ENCODE measurements at places on chromosomes 3 and 15.

DNA sequence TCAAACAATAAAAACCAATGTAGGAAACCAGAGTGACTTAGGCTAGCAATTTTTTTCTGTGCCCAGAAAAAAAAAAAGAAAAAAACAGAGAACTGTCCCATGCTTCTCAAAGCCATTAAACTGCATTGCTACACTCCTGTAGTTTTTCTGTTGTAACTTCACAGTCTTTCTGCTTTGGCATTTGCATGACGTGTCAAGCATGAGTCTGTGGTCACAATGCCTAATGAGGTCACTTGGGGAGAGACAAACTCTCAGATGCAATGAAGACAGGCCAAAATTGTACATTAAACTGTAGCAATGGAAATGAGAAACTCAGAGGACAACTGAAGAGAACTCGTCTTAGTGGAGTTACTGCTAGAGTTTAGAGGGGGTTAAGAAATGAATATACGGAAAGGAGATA lies 30.8 kb downstream of the CCDC80 start:
- no peak for DNase-seq

- no peak for DNase-seq
Observed at GRCh38 chr3:191531434-191531972, 70.5 kb downstream of the PYDC2 start.

DNA sequence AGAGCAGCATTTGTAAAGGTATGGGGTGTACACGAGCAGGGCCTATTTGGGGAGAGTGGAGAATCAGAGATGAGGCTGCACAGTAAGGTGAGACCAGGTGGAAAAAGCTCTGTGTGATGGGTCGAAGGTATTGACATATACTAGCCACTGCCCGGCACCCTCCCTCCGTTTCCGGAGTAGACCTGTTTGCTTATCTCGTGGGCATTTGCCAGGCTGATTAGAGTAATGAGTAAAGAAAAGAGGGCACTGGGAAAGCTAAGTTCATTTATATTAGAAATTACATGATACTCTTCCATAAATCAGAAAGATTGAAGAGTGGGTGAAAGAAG lies 46.2 kb upstream of the ATG7 start:
- no peak for DNase-seq

DNA sequence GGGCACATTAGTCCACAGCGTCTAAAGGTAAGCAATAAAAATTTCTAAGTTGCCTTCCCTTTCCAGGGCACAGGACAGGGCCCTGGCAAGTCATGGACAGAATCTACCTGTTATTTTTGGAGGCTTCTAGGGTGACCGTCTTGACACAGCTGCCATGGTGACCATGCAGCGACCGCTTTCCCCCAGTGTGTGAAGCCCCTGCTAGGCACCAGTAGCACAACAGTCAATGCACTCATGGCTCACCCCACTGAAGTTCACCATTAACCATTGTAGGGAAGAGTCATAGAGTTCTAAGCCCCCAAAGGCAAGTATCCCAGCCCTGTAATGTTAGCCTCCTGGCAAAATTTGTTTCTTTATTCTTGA lies 43.8 kb upstream of the SLCO2A1 start:
- DNase-seq = no peak

DNA sequence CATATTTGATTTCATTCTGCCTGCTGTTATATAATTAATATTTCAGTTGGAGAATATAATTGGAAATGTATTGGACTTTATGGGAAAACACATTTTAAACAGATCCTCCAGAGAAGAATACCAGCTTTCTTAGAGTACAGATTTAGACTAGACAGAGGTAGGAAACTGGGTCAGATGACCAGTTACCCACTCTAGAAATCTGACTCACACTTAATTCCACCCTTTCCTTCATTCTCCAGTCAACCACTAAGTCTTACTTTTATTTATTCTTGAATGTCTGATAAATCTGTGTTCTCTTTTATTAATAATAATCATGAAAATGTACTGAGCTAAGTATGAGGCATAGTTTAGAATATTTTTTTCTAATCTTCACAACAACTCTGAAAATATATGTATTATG lies 110.7 kb downstream of the LRRC49 start:
- no peak for DNase-seq

GRCh38 chr15:98723195-98723594 lies 74.9 kb downstream of the IGF1R start:
- DNase-seq = no peak

DNA sequence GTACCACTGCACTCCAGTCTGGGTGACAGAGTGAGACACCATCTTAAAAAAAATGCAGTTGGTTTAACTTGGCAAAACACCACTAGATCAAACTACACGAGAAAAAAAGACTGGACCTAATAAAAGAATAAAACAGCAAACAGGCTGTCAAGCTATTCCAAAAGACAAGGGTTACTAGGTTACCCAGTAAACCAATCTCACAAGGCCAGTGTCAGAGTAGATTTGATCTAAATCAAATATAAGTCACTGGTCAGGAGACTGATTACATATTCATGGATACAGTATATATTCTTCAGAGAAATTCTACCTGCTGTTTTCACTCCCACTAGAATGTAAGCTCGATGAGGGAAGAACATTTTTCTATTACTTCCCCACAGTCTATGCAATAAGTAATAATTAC lies 2.5 kb upstream of the GANC start:
- no peak for DNase-seq

- DNase-seq = no peak
Observed at GRCh38 chr3:7536921-7537320, 676.0 kb downstream of the GRM7 start.

DNA sequence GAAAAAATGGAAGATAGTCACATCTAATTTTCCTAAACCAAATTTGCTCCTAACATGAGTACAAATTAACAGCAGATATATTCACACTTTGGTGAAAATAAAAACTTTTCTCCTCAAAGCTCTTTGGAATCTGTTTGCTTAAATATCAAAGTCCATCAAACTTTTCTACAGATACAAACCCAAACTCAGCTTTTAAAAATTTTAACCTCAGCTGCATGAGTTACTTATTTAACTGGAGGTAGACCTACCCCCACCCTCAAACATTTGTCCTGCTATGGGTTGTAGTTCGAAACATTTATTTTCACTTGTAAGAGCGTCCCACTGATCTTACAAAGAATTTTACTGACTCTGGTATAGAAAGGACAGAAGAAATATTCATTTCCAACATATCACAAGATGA lies 8.9 kb upstream of the XYLB start:
- no peak for DNase-seq

DNA sequence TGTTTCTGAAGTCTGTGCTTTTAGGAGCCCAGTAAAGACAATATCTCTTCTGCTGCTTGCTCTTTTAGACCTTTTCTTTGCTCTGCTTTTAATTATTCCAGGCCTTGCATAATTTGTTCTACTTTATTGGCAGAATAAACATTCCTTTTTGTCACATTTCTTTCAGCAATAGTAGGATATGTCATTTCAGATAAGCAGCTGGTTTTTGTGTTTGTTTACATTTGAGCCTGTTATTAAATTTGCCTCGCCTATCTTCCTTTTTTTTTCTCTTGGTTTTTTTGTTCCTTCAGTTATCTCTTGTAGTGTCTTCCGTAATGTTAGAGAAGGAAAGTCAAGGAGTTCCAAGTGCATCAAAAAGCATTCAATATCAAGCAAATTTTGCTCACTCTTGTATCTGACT lies 16.4 kb downstream of the ZNF654 start:
- no peak for DNase-seq

DNA sequence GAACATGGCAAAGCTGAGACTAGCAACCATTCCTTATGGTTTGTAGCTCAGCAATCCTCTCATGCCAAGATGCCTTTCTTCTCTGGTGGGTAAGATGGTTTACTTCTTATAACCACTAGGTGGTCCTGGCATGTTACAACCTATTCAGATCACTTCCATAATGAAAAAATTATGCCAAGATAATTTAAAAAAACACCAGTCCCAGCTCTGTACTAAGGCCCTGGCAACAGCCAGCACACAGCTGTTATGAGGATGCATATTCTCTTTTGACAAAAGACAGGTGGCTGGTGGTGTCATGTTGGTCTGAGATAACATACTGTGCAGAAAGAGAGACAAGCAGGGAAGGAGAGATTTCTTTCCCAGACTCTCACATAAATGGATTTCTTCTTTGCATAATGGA lies 65.7 kb upstream of the FRMD4B start:
- no peak for DNase-seq

- DNase-seq = no peak
Observed at GRCh38 chr3:42062464-42062863, 28.7 kb upstream of the TRAK1 start.

DNA sequence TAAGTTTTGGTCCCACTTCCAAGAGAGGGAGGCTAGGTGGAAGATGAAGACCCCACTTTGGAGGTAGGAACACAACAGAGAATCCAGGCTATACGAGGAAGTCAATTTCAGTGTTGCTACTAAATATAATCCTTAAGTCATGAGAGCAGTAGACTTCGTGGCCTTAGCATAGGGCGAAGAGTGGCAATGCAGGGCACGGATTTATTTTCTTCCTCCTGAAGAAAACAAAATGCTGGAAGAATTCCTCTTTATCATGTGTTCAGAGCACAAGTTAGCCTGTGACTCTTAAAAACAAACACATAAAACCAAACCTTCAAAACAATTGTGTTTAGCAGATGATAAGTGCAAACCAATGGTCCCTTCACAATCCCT lies 19.4 kb downstream of the BCL2L10 start:
- no peak for DNase-seq

DNA sequence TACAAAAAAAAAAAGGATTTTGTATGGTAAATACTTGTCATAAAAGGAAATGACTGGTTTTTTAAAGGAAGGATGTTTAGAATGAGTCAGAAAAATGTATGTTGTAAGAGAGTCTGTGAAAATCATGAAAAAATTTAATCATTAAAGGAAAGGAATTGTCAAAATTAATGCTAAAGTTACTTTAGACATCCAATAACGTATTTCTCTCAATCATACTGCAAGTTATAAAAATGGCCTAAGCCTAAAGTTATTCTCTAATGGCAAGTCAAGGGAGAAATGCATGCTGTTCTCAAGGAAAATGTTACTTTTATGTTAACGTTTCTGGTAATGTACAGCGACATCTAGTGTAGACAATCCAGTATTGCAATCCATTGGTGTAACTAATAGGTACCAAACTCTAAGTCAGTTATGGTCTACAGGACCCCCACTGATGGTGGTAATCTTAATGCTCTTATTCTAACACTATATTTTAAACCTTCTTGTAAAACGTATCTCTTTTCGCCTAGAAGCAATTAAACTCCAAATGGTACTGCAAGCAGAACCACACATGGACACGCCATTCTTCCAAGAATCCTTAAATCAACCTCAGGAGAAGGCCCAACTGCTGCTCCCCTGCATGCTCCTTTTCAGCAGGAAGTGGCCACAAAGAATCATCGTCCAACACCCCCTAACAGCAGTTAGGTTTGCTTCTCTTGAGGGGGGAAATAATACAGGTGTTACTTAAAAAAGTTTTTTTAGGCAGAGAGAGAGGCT lies 35.2 kb downstream of the NCEH1 start:
- DNase-seq = no peak

DNA sequence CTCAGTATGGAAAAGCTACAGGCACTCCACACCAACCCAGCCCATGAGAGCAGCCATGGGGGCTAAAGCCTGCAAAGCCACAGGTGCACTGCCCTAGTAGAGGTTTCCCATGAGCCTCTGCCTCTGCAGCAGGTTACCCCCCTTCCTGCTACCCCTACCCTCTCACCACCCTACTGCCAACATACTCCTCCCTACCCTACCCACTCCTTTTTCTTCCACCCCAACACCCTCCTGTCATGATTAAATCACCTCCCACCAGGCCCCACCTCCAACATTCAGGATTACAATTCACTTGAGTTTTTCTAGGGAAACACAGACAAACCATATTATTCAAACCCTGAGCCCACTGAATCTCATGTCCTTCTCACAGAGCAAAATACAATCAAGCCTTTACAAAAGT lies 88.4 kb downstream of the LMLN start:
- no peak for DNase-seq

DNA sequence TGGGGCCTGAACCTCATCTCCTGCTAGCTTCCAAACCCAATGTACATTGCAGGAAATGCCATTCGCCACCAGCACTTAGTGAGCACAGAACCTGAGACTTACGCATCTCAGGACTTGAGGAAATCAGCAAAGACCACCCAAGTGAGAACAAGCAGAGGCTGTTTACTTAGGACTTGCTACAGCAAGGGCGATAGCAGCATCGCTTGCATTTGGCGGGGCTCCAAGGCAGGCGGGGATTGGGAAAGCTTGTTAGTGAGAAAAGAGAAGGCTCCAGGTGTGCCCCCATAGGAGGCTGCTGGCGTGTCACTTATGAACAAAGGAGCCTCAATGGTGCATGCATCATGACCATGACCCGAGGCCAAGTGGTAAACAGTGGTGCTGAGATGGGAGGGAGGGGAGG lies 19.7 kb downstream of the SLC6A20 start:
- DNase-seq = no peak

GRCh38 chr3:102230057-102230456 lies 204.8 kb upstream of the ZPLD1 start:
- DNase-seq = no peak

DNA sequence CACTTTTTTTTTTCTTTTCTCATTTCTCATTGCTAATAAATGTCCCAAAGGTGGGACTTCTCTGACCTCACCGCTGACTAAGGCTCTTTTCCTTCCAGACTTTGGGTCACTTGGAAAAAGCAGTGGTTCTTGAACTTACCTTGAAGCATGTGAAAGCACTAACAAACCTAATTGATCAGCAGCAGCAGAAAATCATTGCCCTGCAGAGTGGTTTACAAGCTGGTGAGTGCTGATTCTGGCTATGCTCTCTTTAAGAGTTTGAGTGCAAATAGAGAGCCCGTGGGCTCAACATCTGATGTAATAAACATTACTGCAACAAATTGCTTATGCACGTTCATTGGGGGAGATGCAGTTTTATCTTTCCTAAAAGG lies 2.0 kb downstream of the BHLHE40 start:
- DNase-seq = no peak

DNA sequence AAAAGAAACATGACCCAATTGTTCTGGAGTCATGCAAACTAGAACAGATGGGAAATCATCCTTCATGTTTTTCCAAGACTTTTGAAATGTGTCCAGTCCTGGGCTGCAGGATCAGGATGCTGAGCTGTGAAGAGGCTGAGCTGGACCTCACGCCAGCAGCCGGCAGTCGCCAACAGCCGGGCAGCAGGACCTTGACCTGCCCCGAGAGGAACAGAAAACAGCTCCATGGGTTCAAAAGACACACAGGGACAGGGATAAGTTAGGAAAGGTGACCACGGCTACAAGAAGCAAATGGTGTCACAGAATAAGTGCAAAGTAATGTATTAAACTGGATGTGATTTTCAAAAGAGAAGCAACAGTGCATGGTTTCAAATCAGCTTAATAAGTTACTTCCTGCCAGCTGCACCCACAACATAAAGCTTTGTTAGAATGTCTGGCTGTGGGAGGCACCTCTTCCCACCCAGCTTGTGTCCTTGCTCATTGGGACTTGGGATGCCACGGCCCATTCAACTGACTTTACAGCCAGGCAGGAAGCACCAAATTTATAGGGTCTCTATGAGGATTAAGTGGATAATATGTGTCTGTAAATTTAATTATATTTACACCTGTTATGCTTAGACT lies 266.4 kb downstream of the GABRG3 start:
- DNase-seq = no peak

DNA sequence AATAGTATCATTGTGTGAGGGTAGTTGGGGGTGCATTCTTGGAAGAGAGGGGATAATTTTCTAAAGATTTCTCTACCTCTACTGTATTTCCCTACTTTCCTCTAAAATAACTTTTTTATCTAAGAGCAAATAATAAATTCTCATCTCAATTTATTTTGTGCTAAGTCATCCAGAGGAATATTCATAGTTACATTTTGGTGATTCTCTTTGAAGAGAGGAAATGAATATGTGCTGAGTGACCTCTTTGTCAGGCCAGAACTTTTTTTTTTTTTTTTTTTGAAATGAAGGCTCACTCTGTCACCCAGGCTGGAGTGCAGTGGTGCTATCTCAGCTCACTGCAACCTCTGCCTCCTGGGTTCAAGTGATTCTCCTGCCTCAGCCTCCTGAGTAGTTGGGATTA lies 15.1 kb upstream of the CCDC80 start:
- DNase-seq = no peak

Measured in stimulated activated CD8-positive, alpha-beta memory T cell treated with anti-CD3 and anti-CD28 coated beads, Interleukin-15, amount 100 ng/mL, for 4 hours (primary cell).